ENCODE measurements at places on chromosomes 13 and 19.

DNA sequence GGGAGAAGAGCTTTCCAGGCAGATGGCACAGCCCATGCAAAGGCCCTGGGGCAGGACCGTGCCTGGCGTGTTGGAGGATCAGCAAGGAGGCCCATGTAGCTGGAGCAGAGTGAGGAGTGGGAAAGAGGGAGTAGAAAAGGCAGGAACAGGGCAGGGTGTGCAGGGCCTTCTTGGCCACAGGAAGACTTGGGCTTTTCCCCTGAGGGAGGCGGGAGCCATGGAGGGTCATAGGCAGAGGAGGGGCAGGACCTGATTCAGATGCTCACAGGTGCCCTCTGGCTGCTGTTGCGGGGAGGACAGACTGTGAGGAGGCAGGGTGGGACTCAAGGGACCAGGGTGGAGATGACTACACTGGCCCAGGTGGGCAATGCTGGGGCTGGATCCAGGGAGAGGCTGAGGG lies 13.8 kb upstream of the PTPRS start:
- no peak for DNase-seq

GRCh38 chr19:45584332-45585157 lies at the start of gene OPA3:
Gene OPA3, minus strand, starts transcription at chr19:45584802. Its CDS starts 38 bp downstream, at chr19:45584764.
- DNase-seq, result peak; percentile 100

DNA sequence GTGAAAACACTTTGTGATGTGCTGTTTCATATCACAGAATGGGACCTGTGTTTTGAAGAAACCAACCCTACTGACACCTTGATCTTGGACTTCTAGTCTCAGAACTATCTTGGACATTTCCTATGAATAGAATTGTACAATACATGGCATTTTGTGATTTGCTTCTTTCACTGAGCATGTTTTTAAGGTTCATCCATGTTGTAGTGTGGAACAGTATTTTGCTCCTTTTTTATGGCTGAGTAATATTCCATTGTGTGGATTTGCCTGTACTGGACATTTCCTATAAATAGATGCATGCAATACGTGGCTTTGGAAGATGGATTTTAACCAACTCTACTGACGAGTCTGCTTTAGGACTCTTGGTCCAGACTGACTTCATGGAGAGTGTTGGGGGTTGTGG lies 46.8 kb downstream of the VAV1 start:
- DNase-seq, result no peak

GRCh38 chr19:40716031-40716481 lies 630 bp downstream of the COQ8B start:
- no peak for DNase-seq

DNA sequence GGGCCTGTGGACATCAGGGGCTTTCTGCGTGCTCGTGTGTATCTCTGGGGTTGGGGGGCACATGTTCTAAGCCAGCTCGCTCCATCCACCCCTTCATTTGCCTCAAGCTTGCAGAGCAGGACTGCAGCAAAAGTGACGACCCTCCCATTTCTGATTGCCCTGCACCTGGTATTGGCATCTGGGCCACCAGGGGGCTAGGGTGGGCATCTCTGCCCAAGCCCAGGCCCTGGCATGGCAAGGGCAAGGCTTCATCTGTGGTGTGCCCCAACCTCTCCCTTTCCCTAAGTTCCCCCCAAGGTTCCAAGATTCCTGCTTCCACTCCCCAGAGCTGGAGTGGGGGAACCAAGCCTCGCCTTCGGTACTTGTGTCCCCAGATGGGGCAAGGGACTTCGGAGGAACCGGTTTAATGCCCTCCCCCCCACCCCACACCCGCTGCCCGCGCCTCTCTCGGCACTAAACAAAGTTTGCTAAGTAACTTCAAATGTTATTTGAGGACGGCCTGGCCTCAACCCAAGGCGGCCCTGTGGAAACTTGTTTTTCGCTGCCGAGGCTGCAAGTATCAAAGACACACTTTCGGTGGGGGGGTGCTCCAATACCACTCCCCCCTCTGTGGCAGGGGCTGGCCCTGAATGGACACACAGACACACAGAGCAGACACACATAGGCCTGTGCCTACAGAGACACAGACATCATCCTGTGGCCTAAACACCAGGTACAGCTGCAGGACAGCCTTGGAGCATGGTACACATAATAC lies 12.2 kb downstream of the NFIX start:
- DNase-seq, result no peak

- no peak for DNase-seq
Observed at GRCh38 chr19:5953680-5954213, 24.2 kb downstream of the RANBP3 start.

GRCh38 chr19:52786078-52786463 lies 520 bp downstream of the ZNF600 start:
- DNase-seq, result no peak

DNA sequence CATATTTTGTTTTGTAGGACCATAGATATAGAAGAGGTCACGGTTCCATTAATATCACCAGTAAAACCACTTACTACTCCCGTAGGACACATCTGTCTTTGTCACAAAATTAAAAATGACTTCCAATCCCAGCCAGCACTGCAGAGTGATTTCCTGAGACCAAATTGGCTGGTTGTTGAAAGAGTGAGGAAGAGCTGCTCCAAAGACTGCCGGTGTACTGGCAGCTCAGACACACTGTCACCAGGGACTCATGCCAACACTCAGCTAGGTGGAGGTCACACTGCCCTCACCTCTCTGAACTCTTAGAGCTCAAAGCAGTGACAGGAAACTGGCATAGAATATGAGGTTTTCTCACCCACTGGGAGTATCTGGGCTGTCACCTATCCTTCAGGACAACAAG lies 52.1 kb downstream of the FLT1 start:
- no peak for DNase-seq

DNA sequence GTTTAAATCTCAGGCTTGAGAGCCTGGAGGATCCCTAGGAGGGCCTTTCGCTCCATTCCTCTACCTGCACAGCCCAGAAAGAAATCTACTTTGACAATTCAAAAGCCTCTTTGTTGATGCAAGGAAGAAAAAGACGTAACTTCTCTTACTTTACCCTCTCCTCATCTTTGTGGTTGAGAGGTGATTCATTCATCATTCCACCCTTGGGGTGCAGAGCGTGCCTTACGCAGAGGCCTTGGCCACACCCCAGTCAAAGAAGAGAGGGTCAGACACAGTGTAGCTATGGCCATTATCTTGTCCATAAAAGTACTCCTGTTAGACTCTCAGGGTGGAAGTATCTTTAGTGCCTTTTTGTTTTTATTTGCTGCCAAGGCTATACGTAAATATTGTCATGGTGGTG lies 184.0 kb downstream of the IRS2 start:
- DNase-seq, result no peak

DNA sequence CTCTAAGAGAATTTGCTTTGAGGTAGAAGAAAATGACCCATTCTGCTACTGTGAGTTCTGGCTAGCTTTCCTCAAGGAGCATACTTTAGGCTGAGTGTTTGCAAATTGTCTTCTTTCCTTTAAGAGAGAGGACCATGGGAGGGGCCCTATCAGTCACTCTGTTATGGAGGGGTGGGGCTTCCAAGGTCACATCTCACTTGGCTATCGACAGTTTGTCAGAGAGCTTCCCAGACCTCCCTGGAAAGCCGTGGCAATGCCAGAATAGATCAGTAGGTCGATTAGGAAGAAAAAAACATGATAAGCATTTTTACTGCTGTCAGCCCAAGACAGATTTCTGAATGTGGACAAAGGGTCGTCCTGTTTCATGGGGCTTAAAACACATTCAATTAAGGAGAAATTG lies 93.3 kb downstream of the OXGR1 start:
- no peak for DNase-seq

DNA sequence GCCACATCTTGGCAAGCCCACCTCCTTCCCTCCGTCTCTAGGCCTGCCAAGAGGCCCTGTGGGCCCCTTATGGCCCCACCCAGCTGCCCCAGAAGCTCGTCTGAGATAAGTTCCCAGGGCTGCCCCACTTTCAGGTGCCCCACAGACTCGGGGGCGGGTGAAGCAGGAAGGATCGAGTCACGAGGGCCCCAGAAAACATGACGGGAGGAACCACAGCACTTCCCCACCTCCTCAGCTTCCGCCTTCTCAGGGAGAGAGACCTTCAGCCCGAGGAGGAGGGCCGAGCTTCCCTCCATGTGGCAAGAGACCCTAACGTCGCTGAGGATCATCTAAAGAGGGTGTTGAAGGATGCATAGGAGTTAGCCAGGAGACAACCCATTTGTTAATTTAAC lies 4.5 kb upstream of the IL12RB1 start:
- peak; percentile 91 for DNase-seq

- no peak for DNase-seq
Observed at GRCh38 chr13:74869846-74870245, 612.1 kb downstream of the TBC1D4 start.

- DNase-seq, result no peak
Observed at GRCh38 chr13:90287521-90287920, 1060.0 kb upstream of the MIR17HG start.

DNA sequence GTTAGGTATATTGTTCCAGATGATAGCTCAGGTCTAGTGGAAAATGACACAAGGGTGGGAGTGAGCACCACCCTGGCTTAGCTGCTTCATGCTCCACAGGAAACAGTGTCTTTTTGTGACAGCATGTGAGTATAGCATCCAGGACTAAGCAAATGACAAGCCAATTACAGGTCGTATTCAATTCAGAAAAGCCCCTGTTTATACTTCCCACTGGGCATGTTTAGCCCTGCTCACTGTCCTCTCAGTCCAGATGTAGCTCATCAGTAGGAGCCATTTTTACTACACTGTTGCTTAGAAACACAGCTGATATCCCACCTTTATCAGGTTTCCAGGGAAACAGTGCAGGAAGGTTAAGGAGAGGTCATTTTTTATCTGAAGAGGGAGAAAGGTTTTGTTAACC lies 8.0 kb downstream of the ABHD13 start:
- no peak for DNase-seq

DNA sequence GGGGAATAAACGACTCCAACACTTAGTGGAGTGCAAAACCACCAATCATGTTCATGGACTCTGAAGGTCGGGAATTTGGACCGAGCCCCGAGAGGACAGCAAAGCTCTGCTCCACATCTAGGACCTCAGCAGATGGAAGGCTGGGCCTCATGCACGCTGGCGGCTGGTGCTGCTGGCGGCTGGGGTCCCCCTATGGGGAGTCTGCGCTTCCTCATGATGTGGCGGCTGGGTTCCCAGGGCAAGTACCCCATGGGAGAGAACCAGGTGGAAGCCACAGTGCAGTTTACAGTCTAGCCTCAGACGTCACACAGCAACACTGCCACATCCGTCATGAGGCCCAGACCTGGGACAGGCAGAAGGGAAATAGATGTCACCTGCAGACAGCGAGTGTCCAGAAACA lies 13.2 kb downstream of the PEPD start:
- DNase-seq, result no peak

- no peak for DNase-seq
Observed at GRCh38 chr13:61135583-61135982, 280.1 kb downstream of the PCDH20 start.

DNA sequence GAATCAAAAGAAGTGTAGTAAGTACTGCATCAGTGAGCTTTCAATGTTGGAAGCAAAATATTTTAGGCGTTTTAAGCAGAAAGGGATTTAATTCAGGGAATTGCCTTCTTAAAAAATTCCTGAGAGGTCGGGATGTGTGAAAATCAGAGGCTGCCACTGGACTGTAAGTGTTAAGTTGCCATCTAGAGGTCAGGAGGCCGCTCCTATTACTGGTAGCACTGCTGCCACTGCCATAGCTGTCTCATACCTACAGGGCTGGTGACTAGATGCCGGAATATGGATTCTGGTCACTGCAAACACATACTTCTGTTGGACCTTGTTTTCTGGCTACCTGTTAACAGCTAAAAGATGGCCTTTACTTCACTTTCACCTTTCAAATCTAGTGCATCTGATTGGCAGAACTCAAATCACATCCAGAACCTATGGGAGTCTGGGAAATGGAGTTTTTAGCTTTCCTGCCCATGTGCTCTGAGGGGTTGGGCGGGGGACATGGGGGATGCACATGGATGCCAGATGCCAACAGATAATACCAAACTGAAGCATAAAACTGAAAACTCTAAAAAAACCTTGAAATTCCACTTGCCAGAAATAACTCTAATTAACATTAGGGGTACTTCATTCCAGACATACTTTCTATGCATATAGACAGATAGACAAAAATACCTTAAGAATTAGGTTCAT lies 29.8 kb downstream of the DGKH start:
- DNase-seq, result no peak

GRCh38 chr13:99662678-99663077 lies 161.4 kb downstream of the TM9SF2 start:
- DNase-seq, result no peak

GRCh38 chr19:16676101-16676798 lies 15.3 kb downstream of the TMEM38A start:
- no peak for DNase-seq

- DNase-seq, result peak; percentile 66
Observed at GRCh38 chr19:45496349-45496953, 396 bp downstream of the RTN2 start.

- DNase-seq, result no peak
Observed at GRCh38 chr13:41284512-41285288, 21.3 kb upstream of the MTRF1 start.

DNA sequence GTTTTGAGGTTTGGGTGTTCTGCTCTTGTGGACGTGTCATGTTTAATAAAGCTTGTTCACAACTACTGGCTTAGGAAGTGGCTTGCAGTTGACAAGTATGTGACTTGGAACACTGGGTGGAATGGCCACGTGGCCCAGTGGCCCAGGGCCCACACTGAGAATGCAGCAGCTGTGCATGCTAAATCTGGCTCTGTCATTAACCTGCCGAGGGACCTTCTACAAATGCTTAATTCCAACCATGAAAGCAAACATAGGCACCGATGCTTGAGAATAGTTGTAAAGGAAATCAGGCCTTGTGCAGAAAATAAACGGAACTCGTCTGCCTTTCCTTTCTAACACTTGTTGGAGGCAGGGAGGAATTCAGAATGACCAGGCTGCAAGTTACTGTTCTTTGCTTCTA lies 11.6 kb upstream of the CLDN10 start:
- no peak for DNase-seq

DNA sequence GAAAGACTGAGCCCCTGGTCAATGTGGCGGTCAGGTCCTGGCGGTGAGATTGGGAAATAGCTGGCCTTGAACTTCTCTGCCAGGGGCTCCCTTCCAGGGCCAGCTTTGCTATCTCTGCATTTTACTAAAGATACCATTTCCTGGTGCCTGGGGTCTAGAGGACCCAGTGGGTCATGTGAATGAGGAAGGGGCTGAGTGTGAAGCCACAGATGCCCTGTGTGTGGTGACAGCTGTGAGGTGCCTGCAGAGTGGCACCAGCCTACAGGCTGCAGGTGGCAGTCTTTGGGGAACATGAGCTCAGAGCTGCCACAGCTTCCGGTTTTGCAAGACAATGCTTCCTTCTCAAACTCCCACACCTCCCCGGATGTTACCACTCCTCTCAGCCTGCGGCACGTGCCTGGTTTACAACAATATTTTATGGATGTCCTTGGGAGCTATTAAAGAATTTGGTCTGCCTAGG lies 5.2 kb upstream of the MLNR start:
- peak; percentile 58 for DNase-seq

GRCh38 chr19:35828692-35829301 lies 16.2 kb upstream of the PRODH2 start:
- peak; percentile 47 for DNase-seq

- no peak for DNase-seq
Observed at GRCh38 chr19:29535214-29535831, 9.5 kb downstream of the VSTM2B start.

Data from B cell (primary cell).